ENCODE measurements at places on chromosomes 1 and 21.

- DNase-seq: no peak
Observed at GRCh38 chr1:26627954-26628353, 67.9 kb upstream of the ARID1A start.

DNA sequence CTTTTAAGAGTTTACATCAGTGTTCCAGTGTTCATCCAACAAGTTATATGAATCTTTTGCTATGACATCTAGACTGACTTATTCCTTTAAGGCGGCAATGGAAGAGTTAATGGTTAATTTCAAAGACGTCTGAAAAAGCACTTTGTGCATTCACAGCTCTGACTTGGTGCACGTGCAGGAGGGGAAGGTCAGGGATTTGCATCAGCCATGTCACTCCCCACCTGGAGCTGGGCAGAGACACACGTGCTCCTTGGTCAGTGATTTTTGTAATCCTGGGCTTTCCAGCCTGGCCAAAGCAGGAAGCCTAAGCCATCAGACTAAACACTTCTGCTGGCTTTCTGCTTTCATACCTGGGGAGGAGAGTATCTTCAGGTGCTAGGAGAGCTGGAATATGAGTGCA, 96.3 kb downstream of the ST3GAL3 start:
- DNase-seq: no peak

- DNase-seq: no peak
Observed at GRCh38 chr1:208171616-208172422, 72.4 kb downstream of the PLXNA2 start.

DNA sequence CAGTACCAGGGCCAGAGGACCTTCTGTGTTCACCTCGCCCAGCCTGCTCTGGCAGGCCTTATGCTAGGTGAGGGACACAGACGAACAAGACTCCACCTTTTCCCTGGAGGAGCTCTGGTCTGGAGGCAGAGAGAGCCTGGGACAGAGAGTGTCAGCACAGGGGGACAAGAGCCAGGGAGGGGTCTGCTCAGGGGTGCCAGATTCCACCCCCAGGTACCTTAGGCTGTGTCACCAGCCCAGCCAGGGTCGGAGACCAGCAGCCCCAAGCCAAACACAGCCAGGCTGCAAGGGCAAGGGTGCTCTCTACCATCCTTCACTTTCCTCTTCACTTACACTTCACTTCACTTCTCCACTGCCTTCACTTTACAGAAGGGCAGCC, 4.3 kb upstream of the LRP8 start:
- no peak for DNase-seq

DNA sequence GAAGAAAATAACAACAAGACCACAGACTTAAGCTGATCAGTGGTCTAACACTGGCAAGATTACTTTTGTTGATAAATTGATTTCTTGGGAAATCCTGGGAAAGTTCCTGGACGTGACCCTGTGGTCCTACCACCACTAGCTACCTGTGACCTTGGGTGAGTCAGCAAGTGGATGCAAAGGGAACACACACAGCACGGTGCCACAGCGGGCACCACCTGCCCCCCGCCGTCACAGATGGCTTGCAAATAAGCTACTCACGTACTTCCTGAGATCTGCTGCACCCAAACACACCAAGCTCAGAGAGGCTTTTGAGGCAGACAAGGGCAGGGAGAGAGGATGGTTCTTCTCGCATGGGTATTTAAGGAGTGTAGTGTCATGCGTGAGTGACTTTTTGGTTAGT, 12.7 kb downstream of the CFAP298 start:
- DNase-seq: no peak

- no peak for DNase-seq
Observed at GRCh38 chr1:158043232-158043631, 49.8 kb downstream of the KIRREL1 start.

DNA sequence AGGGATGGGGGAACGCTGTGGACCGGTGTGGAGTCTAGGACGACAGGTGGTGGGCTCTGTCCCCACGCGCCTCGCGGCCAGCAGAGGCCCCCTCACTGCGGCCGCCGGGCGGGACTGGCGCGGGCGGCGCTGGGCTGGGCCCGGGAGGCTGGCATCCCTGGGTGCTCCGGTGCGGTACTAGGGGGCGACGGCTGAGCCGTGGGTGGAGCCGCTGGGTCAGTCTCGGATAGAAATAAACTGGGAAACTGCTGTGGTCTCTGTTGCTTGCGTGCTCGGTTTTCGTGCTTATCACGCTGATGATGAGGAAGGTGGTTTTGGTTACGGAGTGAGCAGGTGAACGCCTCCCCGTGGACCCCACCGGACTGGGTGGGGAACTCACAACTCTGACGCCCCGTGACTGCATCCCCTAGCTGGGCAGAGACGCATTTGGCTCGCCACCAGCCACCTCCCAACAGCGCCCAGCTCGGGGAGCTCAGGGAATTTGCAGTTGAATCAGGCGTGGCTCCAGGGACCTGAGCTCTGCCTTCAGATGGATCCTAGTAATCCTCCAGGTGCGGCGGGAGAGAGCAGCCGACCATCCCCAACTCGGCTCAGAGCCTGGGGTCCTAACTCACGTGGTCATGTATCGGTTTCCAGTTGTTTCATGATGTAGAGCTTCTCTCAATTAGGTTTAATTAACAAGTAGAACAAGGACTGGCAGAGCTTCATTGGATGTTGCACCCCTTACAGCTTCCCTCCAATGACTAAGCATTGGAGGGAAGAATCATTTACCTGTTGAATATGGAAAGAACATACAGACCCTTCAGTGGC, 32.1 kb downstream of the HSD17B7 start:
- peak; percentile 17 for DNase-seq

DNA sequence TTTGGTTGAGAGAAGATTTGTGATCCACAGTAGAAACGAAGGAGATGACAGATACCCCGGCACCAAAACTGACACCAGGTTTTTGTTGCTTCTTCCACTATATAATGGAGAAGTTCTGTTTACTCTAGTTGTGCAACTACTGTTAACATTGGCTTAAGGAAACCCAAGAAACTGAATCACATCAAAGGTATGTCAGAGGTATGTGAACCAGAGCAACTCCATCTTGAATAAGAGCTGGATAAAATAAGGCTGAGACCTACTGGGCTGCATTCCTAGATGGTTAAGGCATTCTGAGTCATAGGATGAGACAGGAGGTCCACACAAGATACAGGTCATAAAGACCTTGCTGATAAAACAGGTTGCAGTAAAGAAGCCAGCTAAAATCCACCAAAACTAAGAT, 173.7 kb upstream of the CAMK1G start:
- DNase-seq: no peak

DNA sequence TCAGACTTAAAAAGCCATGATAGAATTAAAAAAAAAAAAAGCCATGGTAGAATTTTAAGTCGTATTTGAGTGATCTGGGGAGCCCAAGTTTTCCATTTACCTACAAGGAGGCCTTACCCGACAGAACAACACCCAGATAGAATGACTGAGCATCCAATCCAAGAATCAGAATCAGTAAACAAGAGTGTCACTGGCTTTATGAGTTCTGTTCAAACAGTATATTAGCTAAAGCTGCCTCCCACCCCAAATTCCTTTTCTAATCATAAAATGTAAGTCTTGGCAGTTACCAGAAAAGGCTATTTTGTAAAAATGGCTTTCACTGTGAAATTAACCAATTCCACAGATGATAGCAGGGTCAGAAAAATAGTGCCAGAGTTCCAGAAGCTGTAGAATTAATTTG, 1.2 kb downstream of the GTF2B start:
- DNase-seq: no peak

- no peak for DNase-seq
Observed at GRCh38 chr1:53475664-53476063, 16.5 kb downstream of the DMRTB1 start.

DNA sequence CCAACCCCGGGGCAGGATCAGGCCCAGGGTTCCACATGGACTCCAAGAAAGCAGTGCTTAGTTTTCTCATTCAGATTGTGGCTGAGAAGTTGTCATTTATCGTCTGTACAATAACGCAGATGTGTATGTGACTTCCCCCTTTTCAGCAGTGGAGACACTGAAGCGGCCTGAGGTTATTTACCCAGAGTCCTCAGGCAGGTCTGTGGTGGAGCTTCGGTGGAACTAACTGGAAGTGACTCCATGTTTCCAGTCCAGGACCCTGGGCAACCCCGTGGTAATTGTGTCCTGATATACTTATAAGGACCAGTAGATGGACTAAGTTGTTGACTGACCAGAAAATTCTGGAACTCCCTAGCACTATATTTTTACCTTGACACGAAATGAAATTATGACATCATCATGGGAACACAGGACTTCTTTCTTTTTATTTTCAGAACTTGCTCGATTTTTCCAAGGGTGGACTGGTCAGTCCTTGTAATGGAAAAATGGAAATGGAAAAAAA, 1.0 kb upstream of the IER5 start:
- DNase-seq: peak; percentile 25

GRCh38 chr1:156126630-156127534, 12.4 kb downstream of the LMNA start:
- peak; percentile 87 for DNase-seq

- DNase-seq: no peak
Observed at GRCh38 chr1:212618466-212619210, 10.1 kb downstream of the ATF3 start.

DNA sequence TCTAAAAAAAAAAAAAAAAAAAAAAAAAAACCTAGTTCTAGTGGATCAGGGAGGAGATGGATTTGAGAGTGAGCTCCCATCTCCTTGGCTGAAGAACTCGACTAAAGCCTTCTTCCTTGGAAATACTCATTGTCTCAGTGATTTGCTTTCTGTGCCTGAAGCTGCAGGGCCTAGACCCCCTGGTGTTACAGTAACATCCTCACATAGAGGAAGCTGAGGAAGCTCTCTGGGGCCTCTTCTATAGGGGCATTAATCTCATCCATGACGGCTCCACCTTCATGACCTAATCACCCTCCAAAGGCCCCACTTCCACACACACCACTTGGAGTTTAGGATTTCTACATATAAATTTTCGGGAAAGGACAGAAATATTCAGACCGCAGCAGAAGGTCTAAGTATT, 95.9 kb upstream of the ETS2 start:
- no peak for DNase-seq

DNA sequence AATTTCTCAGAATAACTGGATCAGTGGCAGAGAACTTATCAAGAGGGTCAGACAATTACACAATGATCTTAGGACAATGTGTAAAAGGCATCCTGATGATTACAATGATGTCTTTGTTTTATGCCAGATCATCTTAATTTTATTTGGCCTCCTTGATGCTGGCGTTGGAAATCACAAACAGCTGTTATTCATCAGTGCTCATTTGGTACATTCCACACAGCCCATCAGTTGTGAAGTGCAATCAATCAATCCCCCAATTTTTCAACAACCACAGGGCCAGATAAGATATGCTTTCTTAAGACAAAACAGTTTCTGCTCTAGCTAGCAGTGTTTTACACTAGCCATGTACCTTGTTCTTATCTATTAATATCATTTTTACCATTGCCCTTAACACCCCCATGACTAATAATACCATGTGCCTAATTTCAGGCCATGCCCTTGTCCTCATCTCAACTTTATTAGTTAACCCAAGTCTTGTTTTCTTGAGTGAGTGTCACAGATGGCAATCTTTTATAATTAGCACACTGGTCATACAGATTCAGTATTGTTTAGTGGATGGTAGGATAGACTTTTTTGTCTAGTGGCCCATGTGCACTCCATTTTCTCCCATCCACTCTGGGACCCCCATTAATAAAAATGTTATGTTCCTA, 40.8 kb upstream of the COL24A1 start:
- no peak for DNase-seq

- DNase-seq: no peak
Observed at GRCh38 chr1:96309783-96310182, 411.8 kb upstream of the PTBP2 start.

GRCh38 chr1:117674521-117675400, 68.9 kb downstream of the TENT5C start:
- DNase-seq: no peak

GRCh38 chr1:155184835-155185782, 11.5 kb downstream of the TRIM46 start:
- no peak for DNase-seq

GRCh38 chr1:19563324-19564097, 78.2 kb upstream of the CAPZB start:
- DNase-seq: no peak

GRCh38 chr1:223156343-223156742, 13.3 kb upstream of the TLR5 start:
- DNase-seq: no peak

- no peak for DNase-seq
Observed at GRCh38 chr1:186099336-186100104, 275.5 kb downstream of the TPR start.

DNA sequence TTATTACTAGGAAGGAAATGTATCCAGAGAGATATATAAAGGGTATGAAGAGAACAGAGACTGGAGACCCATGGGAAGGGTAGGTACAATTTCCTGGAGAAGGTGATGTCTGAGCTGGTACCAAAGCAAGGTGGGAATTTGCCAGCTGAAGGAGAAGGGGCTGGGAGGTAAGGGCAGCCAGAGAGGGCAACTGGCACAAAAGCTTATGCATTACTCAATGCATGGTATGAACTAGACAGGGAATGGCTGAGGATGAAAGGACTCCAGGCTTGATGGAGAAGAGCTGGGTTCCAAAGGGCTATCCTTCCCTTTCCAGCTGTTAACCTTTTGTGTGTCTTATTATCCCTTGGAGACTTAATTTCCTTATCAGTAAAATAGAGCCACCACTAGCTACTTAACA, 113.6 kb upstream of the GADD45A start:
- no peak for DNase-seq

- peak; percentile 96 for DNase-seq
Observed at GRCh38 chr1:43974443-43975248, at the start of gene ATP6V0B. Gene ATP6V0B (plus strand): TSS chr1:43974960. CDS start chr1:43975041, 81 bp downstream.

DNA sequence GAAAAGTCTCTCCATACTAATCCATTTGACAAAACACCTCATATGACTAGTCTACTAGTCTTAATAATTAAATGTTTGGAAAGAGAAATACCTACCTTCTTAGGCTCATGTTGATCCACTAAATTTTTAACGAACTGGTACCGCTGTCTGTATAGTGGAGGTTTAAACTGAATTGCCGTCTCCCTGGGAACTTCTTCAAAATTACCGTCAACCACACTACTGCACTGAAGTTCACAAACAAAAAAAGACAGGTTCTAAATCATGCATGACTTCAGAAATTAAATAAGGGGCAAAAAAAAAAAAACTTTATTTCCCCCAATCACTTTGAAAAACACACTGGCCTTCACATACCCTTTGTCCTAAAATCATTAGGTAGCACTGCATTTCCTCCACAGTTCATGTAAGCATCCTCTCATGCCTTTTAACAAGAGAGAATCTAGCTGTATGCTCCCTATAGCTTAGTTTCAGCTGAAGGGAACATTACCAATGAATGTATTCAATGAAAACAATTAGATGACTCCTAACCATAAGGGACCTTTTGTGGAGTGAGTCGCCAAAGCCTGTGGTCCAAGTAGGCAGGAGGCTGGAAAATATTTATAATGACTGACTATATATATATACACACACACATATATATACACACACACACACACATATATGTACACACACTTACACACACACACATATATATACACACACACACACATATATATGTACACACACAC, 3.4 kb downstream of the HENMT1 start:
- DNase-seq: no peak
